Peyer's patch (tissue), 4 donors: ENCODE measurements at places on chromosomes 6 and 20. TPM values are rescaled to one million over a fixed set of nuclear protein-coding genes. Genes with fewer than 3 reads are reported as not detected.

SH3BGRL2 gene
- total RNA-seq, result 100 TPM

TINAG gene
- 95.8 TPM for total RNA-seq

EMILIN3 gene
- not detected for total RNA-seq

BTNL2 gene
- total RNA-seq, result not detected

IP6K3 gene
- 1.9 TPM for total RNA-seq

BTBD3 gene
- 47.6 TPM for total RNA-seq

SMIM28 gene
- not detected for total RNA-seq

HSPA12B gene
- total RNA-seq, result 2.2 TPM

PPP1R16B gene
- 41.3 TPM for total RNA-seq

NOX3 gene
- not detected for total RNA-seq

FBXO5 gene
- total RNA-seq, result 3.0 TPM

TUBB1 gene
- total RNA-seq, result not detected

RAB44 gene
- 1.1 TPM for total RNA-seq

CASS4 gene
- 3.3 TPM for total RNA-seq

SMIM26 gene
- 72.0 TPM for total RNA-seq

MCCD1 gene
- not detected for total RNA-seq

PRL gene
- not detected for total RNA-seq

RIPOR2 gene
- 112 TPM for total RNA-seq

LINC00237 gene
- not detected for total RNA-seq

BCL2L1 gene
- 85.0 TPM for total RNA-seq

CYP39A1 gene
- total RNA-seq, result 3.5 TPM

CGA gene
- total RNA-seq, result not detected

BPI gene
- total RNA-seq, result not detected

GRM1 gene
- total RNA-seq, result not detected

ZSCAN23 gene
- total RNA-seq, result 46.2 TPM

ADGRG6 gene
- 43.3 TPM for total RNA-seq

ZSCAN16 gene
- 7.0 TPM for total RNA-seq

GLP1R gene
- total RNA-seq, result 0.67 TPM

PROKR2 gene
- not detected for total RNA-seq

C20orf202 gene
- 2.3 TPM for total RNA-seq

C20orf96 gene
- 11.8 TPM for total RNA-seq

CDYL gene
- total RNA-seq, result 31.2 TPM

HLA-DRB5 gene
- 36.3 TPM for total RNA-seq

VGLL2 gene
- total RNA-seq, result not detected

WFDC10B gene
- total RNA-seq, result not detected

MAS1 gene
- total RNA-seq, result not detected
